ENCODE measurements at places on chromosomes 16 and 17.

DNA sequence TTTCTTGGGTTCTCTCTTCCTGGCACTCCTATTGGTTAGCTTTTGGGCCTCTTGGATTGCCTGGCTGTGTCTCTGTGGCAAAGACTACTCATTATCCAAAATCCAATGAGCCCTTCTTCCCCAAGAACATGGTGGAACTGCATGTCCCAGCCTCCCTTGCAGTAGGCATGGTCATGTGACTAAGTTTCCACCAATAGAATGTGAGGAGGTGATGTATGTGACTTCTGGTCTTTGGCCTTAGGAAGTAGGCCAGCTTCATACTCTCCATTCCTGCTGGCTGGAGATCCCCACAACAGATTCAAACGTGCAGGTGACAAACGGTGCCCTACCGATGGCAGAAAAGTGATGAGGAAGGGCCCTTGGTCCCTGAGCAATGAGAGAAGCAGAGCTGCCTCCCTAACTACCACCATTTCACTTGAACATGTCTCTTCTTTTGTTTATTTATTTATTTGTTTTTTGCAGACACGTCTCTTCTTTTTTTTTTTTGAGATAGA, 17.3 kb upstream of the SPN start:
- DNase-seq = no peak

DNA sequence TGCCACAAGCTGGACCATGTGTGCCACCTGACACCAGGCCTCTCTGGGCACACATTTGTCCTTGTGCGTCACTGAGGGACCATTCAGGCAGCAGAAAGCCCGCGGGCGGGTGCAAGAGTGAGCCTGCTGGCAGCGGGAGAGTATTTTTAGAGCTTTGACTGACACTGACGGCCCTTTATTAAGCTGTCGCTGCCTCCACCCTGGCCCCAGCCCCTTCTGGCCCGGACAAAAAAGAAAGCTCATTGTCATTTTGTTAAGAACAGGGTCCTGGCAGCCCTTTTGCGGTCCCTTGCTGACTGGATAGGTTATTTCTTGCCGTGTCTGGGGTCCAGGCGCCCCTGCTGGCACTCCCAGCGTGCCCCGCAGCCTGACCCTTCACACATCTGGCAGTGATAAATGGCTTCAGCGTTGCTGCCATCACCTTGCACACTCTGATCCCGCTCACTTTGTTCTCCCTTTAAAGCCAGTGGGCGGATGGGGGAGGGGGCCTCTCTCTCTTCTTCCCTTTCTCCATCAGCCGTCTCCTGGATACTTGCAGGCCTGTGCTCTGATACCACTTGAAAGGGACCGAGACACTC, 78.4 kb upstream of the NKD1 start:
- peak; percentile 27 for DNase-seq

- no peak for DNase-seq
These were observed 7.7 kb upstream of the SLC38A8 start for GRCh38 chr16:84050316-84050715.

- peak; percentile 4 for DNase-seq
These were observed 29.0 kb upstream of the ATP2C2 start for GRCh38 chr16:84339311-84339710.

DNA sequence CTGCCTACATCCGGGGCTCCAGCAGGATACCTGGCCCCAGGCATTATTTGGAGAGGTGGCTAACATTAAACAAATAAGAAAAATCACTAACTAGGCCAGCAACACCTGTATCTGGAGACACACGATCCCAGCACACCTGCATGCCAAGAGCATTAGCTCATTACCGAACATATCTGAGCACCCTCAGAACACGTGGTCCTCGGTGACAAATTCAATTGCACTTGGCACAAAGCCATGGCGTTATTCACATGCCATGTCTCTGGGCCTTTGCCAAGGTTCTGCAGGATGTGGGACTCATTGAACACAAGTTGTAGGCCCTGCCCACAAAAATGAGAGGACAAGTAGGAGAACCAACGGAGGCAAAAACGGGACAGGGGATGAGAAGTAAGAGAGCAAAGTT, 552.3 kb downstream of the TOX3 start:
- DNase-seq = no peak

DNA sequence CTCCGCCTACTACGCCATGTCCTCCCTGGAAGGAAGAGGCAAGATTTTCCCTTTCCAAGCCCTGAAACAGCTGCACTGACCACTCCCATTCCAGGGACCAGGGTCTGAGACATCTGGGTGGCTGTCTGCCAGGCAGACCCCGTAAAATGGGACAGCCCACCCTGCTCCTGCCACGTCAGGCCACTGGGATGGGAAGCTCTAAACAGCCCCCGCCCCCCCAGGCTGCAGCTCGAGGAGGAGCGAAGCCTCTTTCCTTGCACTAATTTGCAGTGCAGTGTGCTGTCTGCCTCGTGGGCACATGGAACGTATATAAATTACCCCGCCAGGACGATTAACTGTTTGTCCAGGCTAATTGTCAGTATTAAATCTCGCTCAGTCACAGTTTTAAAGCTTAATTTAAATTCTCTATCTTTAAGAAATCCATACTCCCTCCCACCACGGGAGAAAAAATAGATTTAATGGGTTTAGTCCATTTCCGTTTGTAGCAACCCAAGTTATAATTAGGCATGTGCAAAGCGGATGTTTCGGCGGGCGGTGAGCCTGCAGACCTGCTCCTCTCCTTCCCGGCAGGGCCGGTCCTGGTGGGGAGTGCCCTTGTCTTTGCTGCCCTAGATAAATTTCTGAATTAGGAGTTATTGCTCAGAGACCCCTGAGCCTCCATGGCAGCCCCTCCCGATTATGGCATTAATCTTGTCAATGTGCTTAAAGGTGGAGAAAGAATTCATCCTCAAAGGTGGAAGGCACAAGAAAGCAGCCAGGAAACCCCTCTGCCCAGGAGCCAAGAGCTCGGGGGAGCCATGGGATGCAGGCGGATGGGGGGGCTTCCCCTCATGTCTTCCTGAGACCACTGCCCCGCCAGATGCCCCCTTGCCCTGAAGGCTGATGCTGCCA, 268.0 kb upstream of the TNRC6C start:
- DNase-seq = no peak

Data from hippocampal formation (tissue), 2 donors.